ENCODE measurements at places on chromosomes 4 and X. TPM values are rescaled to one million over a fixed set of nuclear protein-coding genes. Genes with fewer than 3 reads are reported as not detected.

DNA sequence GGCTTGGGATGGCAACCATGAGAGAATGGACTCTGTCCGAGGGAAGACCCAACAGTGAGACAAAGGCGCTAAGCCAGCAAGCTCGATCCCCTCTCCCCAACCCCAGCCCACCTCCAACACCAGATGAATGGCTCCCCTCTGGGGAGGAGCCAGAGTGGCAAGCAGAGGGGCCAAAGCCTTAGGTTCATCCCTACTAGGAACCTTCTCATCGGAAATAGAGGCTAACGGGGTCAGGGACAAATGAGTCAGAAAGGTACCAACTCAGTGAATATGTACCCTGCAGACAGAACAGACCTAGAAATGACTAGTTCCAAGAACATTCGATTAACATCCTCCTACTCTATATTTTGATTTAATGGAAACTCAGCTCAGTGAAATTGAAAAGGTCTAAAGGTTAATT lies 73.9 kb downstream of the NSG1 start:
- no peak overlapping the region for H3K4me3 ChIP-seq
- DNase-seq: no peak
- H3K27me3 ChIP-seq: no peaks in the 10 kb centered on the region

GRCh38 chr4:52873861-52874343 lies 11.8 kb downstream of the RASL11B start:
- peaks cover 7% of the 10 kb centered on the region for H3K36me3 ChIP-seq
- DNase-seq: no peak
- peaks cover 7% of the 10 kb centered on the region for H3K4me1 ChIP-seq
- H3K27ac ChIP-seq: no peak overlapping the region

GRCh38 chr4:66943112-66943511 lies 602.2 kb downstream of the CENPC start:
- no peaks in the 10 kb centered on the region for H3K27me3 ChIP-seq
- no peaks in the 10 kb centered on the region for H3K4me1 ChIP-seq
- H3K4me3 ChIP-seq: no peak overlapping the region
- H3K36me3 ChIP-seq: no peaks in the 10 kb centered on the region
- DNase-seq: no peak

DNA sequence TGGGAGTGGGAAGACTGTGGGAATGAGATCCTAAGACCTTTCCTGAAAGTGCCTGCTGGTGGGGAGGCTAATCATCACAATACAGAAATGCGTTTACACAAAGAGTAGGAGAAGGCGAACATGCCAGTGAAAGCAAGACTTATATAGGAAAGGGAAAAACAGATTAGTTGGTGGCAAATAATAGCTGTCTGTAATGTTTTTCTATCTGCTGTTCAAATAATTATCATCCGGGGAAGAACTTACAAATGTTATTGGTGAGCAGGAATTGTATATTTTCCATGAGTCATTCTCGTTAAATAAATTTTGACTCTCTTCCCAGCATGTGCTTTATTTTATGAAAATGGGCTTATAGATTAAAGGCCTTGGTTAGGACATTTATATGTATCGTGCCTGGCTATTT lies 196.5 kb downstream of the ARHGAP10 start:
- no peaks in the 10 kb centered on the region for H3K27me3 ChIP-seq
- no peak overlapping the region for H3K27ac ChIP-seq
- no peak for DNase-seq
- no peaks in the 10 kb centered on the region for H3K36me3 ChIP-seq
- no peaks in the 10 kb centered on the region for H3K4me1 ChIP-seq
- no peak overlapping the region for H3K4me3 ChIP-seq

The FAM184B gene
- total RNA-seq: not detected

The TMPRSS11F gene
- total RNA-seq: not detected

All from activated CD4-positive, alpha-beta T cell treated with anti-CD3 and anti-CD28 coated beads, Interleukin-2, amount 10 ng/mL, durations not matched to agents 7 days and 5 days (primary cell).